ENCODE measurements at places on chromosomes 6 and 20.
A peak's percentile ranks its signal among the peaks of the same experiment; 100 is the strongest.

DNA sequence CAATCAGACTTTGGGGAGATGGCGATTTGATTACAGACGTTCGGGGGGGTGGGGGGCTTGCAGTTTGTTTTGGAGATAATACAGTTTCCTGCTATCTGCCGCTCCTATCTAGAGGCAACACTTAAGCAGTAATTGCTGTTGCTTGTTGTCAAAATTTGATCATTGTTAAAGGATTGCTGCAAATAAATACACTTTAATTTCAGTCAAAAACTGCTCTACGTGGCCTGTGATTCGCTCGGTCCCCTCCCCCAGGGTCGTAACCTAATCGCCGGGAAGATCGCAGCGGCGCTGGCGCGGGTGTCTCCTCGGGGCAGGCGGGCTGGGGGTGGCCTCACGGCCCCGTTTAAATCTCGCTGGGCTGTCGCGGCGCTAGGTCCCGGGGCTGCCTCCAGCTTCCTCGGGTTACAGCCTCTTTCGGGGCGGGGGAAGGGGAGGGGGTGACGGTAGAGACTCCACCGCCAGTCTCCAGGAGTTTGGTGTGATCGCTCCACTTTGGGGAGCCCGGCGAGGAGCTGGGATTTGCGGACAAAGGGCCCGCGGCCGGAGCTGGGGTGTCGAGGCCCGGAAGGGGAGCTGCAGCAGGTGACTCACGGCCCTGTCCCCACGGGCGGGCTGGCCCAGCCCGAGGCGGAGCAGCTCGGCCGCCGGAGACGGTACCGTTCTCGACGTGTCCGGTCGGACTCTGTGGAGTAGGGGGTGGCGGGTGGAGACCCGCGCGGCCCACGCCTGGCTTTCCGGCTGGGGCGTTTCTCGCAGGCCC lies 4.2 kb downstream of the FOXC1 start:
- DNase-seq, result peak; percentile 51

DNA sequence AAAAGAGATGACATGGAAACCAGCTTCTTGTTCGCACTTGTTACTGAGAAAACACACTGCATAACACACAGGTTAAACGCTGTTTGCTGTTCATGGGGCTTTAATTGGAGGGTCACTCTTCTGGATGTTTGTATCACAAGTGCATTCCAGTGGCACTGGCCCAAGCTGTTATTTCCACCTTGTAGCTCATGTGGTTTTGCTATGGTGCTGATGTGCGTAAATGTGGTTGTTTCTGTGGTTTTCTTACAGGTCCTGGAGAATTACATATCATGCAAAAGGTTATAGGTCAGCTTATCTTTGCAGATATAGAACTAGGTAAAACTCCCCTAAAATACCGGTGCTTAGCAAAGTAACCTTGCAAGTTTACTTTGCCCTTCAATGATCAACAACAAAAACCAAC lies 89.3 kb upstream of the AHI1 start:
- peak; percentile 29 for DNase-seq

DNA sequence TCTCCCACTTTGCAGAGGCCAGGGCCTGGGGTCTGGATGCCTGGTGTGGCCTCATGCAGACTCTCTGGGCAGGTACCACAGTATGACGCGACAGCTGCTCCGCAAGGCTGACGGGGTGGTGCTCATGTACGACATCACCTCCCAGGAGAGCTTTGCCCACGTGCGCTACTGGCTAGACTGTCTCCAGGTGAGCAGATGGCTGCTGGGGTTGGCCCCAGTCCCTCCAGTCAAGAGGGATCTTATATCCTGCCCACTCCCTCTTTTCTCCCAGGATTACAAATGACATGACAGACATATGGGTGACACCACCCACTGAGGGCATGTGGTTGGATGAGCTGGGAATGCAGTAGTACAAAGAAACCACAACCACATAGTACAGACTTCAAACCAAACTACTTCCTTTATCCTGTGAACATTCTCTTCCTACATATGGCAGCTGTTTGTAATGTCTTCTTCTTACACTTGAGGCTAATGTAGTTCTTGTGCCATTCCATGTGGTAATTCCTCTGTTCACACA lies 29.9 kb downstream of the RAB44 start:
- peak; percentile 68 for DNase-seq

- DNase-seq, result no peak
Observed at GRCh38 chr6:1580109-1580508, 29.6 kb upstream of the FOXC1 start.

All from kidney tubule cell (primary cell).